ENCODE measurements at places on chromosomes 7 and 10.

- DNase-seq = no peak
Observed at GRCh38 chr7:139720705-139721231, 57.0 kb downstream of the HIPK2 start.

DNA sequence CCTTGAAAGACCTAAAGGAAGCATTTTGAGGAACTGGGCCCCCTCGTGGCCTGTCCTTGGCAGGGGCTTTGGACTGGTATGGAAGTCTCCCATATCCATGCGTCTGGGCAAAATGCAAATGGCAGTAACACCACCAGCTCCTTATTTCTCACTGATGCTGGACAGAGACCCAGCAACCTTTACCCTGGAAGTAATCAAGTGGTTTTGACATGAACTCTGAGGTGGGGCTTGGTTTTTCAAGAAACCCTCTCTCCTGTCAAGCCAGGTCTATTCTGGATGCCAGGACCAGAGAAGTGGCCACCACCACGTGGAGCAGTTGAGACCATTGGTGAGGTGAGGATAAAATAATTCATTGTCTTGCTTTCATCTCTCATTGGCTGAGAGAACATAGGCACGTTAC lies 84.4 kb downstream of the OTUD1 start:
- DNase-seq = no peak

DNA sequence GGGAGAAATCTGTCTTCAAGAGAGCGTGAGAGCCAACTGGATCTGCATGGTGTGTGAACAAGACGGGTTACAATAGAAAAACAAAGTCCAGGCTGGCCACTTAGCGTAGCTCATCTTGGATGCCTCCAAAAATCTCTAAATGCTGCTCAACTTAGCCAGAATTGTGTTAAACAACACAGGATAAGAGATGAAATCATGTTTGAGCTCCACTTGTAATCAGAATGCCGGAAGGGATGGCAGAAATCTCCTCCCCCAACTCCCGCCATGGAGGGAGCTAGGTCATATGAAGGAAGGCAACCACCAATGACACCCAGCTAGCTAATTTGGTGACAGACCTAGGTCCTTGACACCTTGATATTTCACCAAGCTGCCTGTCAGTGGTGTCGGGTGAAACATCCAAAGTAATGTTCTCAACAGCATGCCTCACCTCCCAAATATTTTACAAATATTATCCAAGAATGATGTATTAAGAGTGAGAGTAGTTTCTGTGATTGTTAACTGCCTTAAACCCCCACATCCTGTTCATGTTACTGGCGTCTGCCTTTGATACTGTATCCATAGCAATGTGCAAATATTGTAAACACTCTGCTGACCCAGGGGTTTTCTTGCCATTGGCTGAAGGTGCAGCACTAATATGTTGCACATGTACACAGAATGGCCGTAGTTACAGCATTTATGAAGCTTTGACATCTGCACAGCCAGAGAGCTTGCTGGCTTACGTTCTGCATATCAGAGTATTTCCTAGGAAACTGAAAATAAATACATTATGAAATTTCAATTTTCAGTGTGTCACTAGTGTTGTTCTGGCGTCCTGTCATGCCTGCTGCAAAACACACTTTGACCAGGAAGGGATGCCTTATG lies 25.8 kb downstream of the TMEM254 start:
- no peak for DNase-seq

DNA sequence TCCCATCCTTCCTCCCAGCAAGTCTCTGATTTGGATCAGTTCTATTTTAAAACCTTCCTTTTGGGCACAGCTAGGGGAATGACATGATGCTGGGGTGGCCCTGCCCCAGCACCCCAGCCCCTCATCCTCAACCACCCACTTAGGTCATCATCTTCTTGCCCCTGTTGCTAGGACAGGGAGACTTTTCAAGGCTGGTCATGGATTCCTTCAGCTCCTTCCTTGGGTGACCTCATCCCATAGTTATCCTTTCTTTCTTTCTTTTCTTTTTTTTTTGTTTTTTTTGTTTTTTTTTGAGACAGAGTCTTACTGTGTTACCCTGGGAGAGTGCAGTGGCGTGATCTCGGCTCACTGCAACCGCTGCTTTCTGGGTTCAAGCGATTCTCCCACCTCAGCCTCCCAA lies 127.2 kb downstream of the WDFY4 start:
- DNase-seq = no peak

DNA sequence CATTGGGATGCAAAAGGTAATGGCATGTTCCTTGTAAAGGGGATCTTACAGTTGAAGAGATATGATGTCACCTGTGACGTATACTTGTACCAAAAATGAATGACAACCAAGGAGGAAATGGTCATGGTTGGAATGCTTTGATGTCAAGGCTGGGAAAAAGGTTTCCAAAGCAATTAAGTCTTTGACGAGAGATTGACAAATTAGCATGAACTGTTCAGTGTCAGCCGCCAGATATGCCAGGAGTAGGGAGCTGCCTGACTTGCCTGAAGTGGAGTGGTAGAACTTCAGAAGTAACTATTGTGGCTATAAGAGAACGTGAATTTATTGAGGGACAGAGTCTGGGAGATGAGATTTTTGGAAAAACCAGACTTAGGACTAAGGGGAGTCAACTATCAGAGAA lies 88.1 kb downstream of the SEPTIN7 start:
- no peak for DNase-seq

GRCh38 chr10:3805791-3806461 lies 20.9 kb upstream of the KLF6 start:
- peak; percentile 80 for DNase-seq

GRCh38 chr7:111833466-111833865 lies 271.2 kb upstream of the IMMP2L start:
- DNase-seq = no peak
